ENCODE measurements at places on chromosomes 11 and 22.
A peak's percentile ranks its signal among the peaks of the same experiment; 100 is the strongest.

GRCh38 chr11:2576111-2576510 lies 123.7 kb downstream of the KCNQ1OT1 start:
- DNase-seq, result no peak

DNA sequence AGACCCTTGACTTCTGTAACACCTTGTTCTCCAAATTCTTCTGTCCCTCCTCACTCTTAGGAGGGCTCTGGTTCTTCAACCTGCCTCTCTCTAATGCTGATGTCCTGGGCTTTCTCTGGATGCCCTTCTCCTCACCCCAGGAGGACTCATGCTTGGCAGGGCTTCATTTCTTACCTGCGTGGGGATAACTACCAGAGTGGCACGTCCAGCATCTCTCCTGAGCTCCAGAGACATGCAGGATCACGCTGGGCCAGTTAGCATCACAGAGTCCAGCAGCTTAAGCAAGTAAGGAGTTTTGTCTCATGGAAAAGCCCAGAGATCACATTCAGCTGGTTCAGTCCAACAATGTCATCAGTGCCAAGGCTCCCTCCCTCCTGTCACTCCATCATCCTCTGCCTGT lies 36.4 kb downstream of the RTL6 start:
- DNase-seq, result no peak

GRCh38 chr11:98300719-98301118 lies 720.0 kb upstream of the CNTN5 start:
- DNase-seq, result no peak

- no peak for DNase-seq
Measured at GRCh38 chr11:8068605-8069221, 12.3 kb upstream of the TUB start.

GRCh38 chr22:36783743-36784142 lies 7.8 kb upstream of the IFT27 start:
- DNase-seq, result no peak

GRCh38 chr11:61760946-61761345 lies 8.5 kb downstream of the MYRF start:
- no peak for DNase-seq

GRCh38 chr22:41481925-41482318 lies 13.0 kb downstream of the ACO2 start:
- DNase-seq, result no peak

GRCh38 chr11:20203831-20204230 lies 43.6 kb upstream of the DBX1 start:
- no peak for DNase-seq

DNA sequence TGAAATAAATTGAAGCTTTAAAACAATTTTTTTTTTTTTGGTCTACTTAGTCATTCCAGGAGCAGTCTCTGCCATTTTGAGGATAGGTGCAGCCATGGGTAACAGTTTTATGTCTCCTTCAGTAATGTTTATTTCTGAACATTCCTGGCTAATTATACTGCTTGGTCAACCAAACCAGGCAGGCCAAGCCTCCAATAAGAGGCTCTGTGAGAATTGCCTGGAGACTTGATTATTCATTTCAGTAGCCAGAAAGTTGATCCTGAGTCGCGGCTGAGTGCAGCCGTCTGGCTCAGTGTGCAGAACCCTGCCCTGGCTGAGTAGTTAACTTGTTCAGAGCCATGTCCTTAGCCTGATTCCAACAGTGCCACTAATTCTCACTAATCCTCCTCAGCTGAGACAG lies 364.0 kb upstream of the FAT3 start:
- DNase-seq, result no peak

DNA sequence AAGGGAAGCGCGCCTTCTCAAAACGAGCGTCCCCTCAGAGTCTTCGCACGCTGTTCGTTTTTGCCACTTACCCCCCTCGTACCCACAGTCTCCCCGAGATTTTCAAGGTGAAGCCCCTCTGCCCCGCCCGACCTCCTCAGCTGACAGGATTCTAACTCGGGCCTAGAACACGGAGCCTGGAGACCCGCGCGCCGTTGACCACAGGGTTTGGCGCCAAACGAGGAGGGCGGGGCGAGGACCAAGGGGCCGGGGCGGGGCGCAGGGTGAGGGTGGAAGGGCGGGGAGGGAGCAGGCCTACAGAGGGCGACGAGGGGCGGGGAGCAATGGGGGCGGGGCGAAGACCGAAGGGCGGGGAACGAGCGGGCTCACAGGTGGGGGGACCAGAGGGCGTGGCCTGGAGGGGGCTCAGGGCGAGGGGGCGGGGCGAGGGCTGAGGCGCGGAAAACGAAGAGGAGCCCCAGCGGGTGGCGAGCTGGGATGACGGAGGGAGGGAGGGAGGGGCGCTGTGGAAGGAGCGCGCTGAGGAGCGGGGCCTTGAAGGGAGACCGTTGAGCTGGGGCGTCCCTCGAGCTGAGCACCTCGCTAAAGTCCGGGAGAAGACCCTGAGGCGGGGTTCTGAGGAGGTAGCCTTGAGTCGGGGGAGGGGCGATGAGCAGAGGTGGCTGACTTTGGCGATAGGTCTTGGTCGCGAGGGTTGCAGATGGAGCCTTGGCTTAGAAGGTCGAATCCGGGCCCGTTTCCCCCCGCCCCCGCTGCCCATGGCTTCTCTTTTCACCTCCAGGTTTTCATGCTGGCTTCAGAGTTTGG lies at the start of gene DMC1:
Gene DMC1, minus strand, starts transcription at position 212 of the 807 bp plus-strand sequence. CDS start 1,927 bp downstream, outside the sequence.
- peak; percentile 92 for DNase-seq

DNA sequence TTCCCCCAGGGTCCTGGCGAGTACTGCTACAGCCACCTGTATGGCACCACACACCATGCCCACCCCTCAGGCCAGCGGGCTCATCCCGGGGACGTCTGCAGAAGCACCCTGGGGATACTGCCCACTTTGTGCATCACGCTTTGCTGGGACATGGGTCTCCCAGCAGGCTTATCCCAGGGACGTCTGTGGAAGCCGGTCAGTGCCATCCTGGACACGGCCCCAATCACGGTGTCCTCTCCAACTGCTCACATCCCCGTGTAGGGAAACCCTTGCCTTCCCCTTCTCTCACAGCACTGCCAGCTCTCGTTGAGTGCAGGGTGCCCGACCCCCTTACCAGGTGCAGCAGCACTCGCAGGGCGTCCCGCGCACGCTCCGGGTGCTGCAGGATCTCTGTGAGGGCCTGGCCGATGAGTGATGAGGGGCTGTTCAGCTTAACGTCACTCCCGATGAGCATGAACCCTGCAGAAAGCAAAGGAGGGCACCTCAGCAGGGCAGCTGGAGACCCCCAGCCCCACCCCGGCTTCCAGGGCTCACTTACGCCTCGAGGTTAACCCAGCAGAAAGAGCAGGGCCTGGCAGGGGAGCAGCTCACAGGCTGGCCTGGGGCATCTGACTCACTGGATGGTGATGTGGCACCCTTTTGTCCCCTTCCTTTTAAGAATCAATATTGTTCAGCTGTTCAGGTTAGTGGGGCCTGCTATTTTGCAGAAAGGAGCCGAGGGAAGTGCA lies 76.9 kb upstream of the PITPNB start:
- no peak for DNase-seq

DNA sequence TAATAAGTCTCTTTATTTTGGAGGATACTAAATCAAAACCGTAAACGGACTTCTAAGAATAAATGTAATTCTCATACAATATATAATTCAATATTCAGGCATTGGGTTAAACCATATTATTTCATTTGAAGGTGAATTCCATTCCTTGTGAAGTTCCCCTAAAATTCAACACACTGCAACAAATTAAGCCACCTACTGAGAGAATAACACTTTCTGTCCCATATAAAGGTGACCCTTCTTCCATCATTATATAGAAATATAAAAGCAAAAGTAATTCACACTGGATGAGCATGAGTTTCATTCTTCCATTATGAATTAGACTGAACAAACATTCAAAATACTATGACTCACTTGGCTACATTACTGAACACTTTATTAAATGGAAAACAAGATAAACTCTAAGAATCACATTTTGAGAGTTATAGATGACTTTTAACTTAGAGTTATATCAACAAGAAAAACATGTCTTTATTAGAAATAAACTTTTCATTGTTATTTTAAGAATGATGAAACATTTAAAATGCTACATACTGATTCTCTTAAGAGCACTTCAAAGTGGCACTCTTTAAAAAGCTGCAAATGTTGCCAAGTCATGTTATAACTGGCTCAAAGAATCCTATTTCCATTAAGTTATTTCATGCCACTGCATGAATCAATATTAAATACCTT lies 2.8 kb downstream of the SESN3 start:
- no peak for DNase-seq

DNA sequence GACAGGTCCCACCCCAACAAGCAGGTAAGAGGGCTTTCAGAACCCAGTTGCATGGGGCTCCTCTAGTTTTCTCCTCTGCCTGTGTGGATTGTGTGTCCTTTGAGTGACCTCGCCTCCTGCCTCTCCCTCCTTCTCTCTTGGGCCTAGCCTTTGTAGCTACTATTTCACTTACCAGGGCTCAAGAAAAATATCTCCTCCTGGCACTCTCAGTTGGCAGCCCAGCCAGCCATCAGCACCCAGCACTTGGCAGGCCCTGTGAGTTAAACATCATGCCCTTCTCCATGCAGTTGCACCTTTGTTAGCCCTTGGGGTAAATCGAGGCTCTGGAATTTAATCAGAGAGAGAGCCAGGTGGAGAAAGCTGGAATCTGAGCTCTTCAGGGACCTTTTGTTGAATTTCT lies 35.4 kb upstream of the SORL1-AS1 start:
- no peak for DNase-seq

DNA sequence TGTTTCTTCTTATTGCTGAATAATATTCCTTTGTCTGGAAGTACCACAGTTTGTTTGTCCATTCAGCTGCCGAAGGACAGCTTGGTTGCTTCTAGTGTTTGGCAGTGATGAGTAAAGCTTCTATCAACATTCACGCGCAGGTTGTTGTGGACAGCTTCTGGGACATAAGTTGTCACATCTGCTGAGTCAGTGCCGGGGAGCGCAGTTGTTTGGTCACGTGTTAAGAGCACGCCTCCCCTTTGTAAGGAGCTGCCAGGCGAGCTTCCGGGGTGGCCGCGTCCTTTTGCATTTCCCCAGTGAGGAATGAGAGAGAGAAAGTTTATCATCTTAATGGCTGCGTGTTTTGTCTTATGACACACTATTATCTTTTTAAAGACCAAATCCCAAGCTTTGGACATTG lies 30.3 kb downstream of the SAMM50 start:
- no peak for DNase-seq

DNA sequence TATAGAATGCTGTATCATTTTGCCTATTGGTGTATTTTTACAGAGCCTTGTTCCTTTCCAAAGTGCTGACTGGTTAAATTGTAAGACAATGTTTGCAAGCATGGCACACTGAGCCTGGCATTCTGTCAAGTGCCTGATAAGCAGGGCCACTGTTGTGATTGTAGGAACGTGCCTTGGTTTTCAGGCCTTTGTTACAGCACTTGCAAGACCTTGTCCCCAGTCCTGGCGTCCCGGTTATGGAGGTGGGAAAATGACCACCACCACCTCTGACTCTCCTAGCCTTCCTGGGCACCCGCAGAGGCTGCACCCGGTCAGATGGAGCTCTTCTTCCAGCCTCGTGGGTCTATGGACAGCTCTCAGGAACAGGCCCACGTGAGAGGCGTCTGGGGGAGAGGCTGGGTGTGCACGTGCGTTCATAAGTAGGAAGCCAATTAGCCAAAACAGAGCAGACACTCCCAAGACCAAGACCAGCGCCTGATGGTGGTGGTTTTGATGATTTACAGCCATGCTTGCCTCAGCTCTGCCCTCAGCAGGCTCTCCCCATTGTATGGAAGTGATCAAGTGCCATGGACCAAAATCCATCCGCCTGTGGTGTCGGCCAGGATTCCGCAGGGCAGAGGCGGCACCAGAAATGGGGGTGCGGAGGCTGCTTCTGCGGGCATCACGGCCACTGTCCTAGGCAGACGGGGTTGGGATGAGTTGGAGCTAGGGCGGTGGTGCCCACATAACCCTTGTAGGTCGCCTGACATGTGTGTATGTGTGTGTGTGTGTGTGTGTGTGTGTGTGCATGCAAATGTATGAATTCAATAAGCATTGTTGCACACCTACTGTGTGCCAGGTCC lies 89.8 kb downstream of the RTL6 start:
- no peak for DNase-seq

DNA sequence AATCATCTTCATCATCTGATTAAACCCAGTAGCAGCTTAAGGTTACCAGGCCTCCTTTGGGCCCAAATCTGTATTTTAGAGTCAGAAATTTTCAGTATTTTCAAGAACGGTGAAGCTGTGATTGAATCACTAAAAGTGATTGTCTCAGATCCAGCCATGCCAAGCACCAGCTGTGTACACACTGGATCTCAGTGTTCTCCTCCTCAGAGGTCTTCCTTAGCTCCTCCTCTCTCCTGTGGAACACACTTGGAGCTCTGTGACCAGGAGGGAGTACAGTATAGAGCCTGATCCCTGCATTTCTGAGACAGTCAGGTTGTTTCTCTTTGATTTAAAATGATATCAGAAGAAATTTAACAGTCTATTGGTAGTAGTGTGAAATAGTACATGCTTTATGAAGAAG lies 401.1 kb downstream of the NTM start:
- DNase-seq, result no peak

GRCh38 chr11:47480762-47481161 lies 31.8 kb upstream of the RAPSN start:
- DNase-seq, result no peak

- no peak for DNase-seq
Measured at GRCh38 chr11:86486261-86487030, 111.8 kb downstream of the CCDC81 start.

GRCh38 chr11:10752061-10752460 lies 1.0 kb downstream of the CTR9 start:
- DNase-seq, result no peak

GRCh38 chr11:34650528-34650927 lies 29.6 kb downstream of the EHF start:
- DNase-seq, result no peak

- DNase-seq, result no peak
Measured at GRCh38 chr11:22344081-22344480, 5.9 kb downstream of the SLC17A6 start.

DNA sequence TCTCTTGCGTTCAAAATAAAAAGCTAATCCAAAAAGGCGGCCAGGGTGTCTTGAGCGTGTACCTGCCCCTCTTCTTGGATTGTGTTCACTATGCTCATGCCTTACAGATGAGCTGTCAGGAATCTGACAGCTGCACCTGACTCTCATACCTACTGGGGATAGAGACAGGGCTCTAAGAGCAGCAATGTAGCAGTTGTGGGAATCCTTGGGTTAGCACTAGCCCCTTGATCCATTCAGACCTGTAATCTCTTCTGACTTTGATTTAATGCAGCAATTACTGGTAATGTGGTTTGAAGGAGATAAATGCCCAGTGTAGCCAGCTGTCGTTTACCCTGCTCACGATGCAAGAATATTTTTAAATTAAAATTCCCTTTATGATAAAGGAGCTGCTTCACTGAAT lies 145.8 kb downstream of the APOL5 start:
- DNase-seq, result no peak

GRCh38 chr11:78949976-78950690 lies 375.5 kb upstream of the NARS2 start:
- DNase-seq, result no peak

DNA sequence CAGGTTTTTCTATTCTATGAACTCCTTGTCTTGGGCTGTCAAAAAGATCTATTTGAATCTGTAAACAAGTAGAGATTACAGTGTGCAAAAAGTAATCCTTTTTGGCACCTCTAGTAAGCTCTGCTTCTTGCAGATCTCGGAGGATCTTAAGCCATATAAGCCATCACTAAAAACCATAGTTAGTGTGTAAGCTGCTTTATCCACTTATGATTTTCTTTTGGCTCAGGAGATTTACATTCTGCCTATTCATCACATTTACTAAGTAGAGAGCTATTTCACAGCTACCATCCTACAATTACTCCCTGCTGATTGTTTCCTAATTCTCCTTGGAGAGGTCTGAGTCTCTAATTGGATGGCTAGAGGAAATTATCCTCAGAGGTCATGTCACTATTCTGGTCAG lies 385.7 kb downstream of the AASDHPPT start:
- DNase-seq, result no peak

All from T47D (cell line).